Cardiac muscle cell (in vitro differentiated cells and primary cell): ENCODE measurements at places on chromosomes 6 and 20.

GRCh38 chr6:70379473-70380013 lies 33.8 kb upstream of the FAM135A start:
- no peak for DNase-seq

DNA sequence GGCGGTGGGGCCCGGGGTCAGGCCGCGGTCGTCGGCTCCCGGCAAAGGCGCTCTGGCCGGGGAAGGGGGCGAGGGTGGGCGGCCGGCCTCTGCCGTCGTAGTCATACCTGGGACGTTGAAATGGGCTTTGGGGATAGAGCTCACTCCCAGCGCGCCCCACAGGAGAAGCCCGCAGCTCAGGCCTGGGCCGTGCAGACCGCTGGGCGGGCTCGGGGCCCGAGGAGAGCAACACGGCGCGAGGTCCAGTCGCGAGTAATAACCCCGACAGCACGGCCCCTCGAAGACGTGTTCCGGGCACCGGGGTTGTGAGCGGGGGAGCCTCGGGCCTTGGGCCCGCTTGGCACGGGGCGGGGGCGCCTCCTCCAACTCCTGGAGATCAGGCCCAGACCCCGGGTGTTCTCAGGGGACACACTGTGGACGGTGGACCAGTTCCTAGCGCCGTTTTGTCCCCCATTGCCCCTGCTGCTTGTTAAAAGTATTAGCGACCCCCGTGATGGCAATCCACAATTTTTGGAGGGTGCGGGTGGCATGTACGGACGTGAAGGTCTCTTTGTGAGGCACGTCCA lies 10.9 kb downstream of the FOXC1 start:
- DNase-seq = no peak

GRCh38 chr6:26173836-26174145 lies 86.6 kb downstream of the HFE start:
- no peak for DNase-seq

GRCh38 chr20:8670893-8671215 lies 398.0 kb upstream of the PLCB4 start:
- peak; percentile 28 for DNase-seq
